ENCODE measurements at places on chromosomes 2 and 18.

DNA sequence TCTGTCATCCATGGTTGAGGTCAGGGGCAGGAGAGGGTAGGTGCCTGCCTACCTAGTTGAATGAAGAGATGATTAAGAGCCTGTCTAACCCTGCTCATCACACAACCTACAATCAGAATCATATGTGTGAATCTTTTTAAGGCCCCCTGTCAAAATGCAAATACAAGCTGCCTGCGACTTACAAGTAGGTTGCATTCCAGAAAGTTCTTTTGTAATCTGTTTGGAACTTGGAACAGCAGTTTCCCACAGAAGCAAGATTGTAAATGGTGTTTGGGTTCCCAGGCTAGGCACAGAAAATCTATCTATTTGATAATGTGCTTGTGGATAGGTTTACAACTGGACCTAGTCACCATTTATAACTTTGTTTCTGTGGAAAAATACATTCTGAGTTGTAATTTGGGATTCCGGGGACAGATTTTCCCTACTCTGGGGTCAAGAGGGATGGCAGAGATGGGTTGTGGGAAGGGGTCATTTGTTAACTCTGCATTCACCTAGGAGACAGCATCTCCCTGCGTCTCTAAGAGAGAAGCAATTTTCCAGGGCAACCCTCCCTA lies 4.4 kb downstream of the LIPG start:
- DNase-seq: no peak

- DNase-seq: no peak
Measured at GRCh38 chr2:210189452-210190138, 18.4 kb upstream of the KANSL1L start.

GRCh38 chr2:209875270-209875669 lies 103.6 kb downstream of the UNC80 start:
- no peak for DNase-seq

DNA sequence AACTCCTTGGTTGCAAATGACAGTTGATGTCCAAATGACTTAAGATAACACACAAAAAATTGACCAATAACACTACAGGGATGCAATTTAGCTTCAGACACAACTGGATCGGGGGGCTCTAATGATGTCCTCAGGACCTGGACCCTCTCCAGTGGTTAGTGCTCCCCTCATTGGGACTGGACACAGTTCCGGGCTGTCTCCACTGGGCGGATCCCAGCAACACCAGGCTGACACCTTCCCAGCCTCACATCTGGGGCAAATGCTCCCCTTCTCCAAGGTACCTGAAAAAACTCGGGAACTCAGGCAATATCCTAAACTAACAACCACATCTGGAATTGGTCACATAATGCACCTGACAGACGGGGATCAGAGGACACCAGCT lies 48.7 kb downstream of the PSMG2 start:
- DNase-seq: no peak

DNA sequence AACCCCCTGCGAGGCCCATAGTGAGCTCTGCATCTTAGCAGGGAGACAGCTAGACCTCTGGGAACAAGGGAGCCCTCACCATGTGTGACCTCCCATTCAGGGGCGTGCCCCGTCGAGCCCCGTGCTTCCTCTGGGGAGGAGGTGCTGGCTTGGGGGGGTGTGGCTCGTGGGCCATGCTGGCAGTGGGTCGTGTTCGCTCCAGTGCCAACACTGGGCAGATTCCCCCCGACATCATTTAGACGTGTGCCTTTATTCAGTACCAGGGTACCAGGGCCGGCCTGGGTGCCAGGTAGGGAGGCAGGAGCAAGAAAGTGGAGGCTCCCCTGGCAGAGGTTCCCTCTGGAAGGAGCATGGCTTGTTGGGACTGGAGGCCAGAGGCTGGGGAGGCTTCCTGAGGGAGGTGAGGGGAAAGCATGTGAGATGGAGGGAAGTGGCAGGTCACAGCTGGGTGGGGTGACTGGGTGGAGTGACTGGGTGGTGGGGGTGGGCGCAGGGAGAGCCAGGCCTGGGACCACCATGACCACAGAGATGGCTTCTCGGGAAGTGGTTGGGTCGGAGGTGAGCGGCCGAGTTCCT lies 15.2 kb downstream of the GPC1 start:
- no peak for DNase-seq

DNA sequence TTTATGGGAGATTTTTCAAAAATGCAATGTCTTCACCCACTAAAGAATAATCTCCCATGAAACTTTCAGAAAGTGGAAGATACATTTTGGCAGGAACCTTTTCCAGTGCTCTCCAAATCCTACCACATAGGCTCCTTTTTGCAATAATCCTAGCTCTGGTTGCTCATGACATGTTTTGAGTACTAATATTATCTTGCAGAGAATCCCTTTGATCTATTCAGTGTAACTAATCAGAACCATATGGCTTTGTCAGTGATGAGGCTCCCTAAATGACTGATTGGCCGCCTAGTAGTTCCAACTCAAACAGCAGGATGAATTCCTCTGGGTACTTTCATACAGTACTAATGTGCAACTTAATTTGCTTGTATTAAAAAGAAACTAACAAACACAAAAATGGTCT lies 544.0 kb upstream of the FAM98A start:
- no peak for DNase-seq

GRCh38 chr2:233810385-233810784 lies 32.3 kb downstream of the MROH2A start:
- DNase-seq: no peak

- no peak for DNase-seq
Measured at GRCh38 chr18:60200558-60200957, 172.0 kb downstream of the MC4R start.

- DNase-seq: no peak
Measured at GRCh38 chr2:160741271-160741670, 247.7 kb upstream of the RBMS1 start.

DNA sequence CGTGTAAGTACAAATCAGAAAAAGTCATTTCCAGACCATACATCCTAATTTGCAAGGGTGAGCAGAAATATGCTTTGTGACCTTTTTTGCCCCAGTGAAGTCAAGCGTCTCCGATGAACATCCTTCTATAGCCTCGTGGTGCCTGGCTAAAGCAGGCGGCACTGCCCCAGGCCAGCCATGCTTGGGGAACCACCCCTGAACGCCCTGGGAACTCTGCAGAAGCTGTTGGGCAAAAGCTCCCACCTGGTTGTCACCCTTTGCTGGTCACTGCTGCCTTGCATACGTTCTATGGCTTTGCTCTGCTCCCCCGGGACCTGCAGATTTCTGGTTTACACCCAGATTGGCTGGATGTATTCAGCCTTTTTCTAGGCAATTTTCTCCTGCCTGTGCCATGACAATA lies 256.4 kb downstream of the SS18 start:
- no peak for DNase-seq

DNA sequence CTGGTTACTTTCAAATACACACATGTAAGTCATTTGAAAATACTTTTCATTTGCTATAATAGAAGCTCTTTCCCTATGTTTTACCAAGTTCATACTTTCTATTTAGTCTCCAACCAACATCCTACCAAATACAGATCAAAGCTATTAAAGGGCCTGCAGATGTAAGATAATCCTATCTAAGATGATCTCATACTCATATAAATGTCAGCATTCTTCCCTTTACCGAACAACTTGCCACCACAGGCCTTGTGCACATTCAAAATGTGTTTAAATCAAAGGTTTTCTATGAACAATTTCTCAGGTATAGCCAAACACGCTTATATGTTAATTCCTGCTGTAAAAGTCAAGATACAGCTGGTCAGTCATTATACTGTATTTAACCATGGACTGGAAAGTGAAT lies 23.3 kb downstream of the KCTD18 start:
- DNase-seq: no peak

DNA sequence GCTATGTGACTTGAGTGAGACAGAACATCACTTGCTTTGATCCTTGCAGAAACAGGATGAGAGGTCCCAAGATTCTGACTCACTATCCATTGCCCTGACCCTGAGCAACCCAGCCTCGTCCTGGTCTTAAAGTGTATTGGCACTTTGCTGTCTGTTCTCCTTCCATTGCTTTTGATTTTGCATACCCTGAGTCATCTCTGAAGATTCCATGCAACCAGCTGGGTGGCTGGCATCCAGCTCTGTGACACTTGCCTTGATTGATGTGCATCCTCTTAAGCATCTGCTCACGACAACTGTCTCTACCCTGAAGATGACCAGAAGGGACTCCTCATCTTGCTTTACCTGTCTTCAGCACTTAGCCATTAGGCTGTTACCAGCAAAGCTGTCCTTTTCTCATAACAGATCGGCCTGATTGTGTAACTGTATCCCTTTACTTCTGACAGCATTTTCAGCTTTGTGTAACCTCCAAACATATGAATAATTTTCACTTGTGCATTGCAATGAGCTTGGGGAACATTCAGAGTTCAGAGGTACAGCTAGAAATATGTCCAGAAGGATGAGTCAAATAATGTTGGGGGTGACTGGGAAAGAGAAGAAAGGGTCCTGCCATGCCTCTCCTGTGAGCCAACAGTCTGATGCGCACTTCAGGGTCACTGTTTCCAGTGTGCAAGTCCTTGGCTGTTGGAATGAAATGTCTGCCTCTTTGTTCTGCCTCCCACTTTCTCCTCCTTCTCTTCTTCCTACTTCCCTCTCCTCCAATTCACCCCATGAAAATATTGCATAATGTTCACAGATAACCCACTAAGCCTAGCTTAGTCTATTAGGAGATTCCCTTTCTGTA lies 249.7 kb upstream of the OSR1 start:
- DNase-seq: no peak

DNA sequence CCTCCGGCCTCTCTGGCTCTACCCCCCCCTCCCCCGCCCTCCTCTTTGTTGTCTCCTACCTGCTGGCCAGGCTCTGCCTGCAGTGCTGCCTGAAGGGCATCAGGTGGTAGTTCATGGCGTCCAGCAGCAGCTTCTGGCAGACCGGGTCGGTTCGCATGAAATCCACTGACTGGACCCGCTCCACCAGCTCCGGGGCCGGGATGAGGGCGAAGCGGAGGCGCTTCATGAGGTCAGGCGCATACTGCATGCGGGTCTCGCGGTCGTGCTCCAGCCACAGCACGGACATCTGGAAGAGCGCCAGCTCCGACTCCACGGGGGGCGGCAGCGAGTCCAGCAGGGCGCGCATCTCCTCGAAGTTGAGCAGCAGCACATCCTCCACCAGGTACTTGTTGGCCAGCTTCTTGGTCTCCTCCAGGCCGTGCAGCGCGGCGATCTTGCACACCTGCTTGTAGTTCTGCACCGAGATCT lies 3.2 kb downstream of the KLHL14 start:
- DNase-seq: no peak

DNA sequence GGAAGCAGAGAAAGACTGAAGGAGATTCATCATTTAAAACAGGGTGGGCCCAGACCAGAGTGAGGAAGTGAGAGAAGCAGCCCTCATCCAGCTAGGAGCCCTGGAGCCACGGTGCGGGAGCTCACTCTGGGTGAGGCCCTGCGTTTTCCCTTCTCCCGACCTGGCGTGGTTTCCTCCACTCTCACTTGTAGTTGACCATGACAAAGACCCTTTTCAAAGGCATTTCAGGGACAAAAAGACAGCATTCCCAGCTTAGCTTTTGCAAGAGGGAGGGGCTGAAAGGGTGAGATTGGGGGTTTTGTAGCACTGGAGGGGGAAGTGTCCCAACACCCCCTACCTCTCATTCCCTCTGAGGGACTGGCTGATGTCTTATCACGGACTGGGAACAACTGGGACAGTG lies 56.6 kb downstream of the TRPM8 start:
- no peak for DNase-seq

GRCh38 chr2:100606726-100607343 lies 44.0 kb downstream of the PDCL3 start:
- no peak for DNase-seq

- DNase-seq: no peak
Measured at GRCh38 chr2:147847746-147848391, 3.0 kb downstream of the ACVR2A start.

DNA sequence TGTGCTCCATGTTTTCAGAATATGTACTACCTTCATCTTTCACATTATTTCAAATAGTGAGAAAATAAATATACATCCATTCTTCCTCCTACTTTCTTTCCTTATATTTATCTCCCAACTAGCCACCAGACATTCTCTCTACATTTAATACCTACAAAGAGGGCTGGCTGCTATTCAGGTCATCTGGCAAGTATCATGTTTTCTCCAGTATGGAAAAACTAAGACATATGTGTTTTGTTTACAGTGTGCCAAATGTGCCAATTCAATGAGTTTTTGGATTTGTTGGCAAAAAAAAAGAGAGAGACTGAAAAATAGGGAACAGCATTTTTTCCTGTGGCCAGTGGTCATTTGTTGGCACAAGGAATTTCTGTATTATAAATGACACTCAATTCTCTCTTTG lies 1207.3 kb downstream of the DPP10 start:
- no peak for DNase-seq

DNA sequence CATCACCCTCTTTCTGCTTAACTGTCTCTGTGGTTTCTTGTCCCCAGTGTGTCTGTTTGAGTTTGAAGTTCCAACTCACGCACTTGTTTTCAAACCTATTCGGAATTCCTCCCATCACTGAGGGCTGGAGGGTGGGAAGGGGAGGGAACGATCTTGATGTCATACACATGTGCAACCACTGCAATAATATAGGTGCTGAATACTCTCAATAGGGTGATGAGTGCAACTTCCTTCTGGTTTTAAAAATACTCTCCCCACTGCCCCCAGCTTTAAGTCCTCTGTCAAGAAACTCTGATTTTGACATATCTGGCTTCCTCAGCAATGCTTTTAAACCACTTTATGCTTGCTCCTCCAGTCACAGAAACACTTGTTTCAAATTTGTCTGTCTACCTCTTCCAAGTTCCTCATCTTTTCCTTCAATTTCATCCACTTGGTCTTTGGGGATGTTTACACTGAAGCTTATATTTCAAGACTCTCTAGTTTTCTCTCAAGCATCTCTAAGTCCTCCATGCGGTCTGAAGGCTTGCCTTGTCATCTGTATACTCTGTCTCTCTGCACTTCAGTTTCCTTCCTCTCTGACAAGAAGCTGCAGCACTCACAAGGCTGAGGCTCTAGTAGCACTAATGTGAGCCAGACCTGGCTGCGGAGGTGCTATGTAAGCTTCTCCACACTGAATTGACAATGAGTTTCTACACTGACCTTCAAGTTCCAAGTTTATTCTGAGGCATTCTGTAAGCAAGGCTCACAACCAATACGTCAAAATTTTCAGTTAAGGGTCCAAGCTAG lies 422.3 kb downstream of the ZEB2 start:
- DNase-seq: no peak

- DNase-seq: no peak
Measured at GRCh38 chr2:161045726-161046125, 114.5 kb upstream of the TANK start.

- no peak for DNase-seq
Measured at GRCh38 chr2:152523091-152523490, 188.1 kb downstream of the FMNL2 start.

DNA sequence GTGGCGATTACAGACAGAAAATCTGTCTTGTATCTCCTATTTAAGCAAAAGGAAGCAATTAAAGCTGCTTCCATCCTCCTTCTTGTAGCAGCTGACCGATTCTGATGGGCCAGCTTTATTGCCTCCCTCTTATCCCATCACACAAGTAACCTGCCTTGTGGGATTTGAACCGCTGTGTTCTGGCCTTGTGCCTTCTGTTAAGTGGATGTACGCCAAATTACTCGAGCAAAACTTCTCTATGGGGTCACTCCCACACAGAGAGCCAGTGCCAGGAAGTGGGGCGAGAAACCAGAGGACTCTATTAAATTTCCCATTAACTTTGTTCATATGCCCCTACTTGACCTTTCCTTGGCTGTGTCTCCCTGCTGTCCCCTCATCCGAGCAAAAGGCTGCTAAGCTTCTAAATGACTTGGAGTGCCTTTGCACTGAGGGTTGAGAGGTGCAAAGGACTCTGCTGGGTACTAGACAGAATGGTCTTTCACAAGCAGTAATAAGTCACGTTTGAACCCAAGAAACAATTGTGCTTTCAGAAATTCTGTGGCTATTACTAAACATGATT lies 672.5 kb downstream of the MBD2 start:
- no peak for DNase-seq
